ENCODE measurements at places on chromosomes 6 and 20.

DNA sequence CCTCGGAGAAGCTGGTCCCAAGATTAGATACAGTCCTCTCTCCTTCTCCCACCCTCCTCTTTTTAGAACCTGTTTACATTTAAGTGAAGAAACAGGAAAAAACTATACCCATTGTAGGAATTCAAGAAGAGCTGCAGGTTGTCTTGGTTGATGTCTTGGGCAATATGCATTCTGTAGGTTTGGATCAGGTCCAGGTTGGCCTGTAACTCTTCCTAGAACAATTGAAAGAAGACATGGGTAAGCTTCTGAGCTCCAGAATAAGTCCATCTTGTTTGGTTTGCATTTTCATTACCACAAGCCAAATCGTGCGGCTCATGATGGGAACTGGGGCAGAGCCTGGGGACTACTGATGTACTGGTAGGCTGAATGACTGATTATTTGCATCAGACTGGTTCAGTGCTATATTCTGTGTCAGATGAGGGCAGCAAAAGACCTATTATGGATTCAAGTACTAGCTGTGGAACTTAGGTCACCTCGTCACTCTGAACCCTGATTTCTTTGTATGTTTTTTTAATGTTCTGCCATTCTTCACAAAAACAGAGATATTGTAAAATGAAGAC, 20.3 kb upstream of the SLA2 start:
- no peak for DNase-seq

- no peak for DNase-seq
Measured at GRCh38 chr6:31617010-31617409, 2.0 kb downstream of the AIF1 start.

DNA sequence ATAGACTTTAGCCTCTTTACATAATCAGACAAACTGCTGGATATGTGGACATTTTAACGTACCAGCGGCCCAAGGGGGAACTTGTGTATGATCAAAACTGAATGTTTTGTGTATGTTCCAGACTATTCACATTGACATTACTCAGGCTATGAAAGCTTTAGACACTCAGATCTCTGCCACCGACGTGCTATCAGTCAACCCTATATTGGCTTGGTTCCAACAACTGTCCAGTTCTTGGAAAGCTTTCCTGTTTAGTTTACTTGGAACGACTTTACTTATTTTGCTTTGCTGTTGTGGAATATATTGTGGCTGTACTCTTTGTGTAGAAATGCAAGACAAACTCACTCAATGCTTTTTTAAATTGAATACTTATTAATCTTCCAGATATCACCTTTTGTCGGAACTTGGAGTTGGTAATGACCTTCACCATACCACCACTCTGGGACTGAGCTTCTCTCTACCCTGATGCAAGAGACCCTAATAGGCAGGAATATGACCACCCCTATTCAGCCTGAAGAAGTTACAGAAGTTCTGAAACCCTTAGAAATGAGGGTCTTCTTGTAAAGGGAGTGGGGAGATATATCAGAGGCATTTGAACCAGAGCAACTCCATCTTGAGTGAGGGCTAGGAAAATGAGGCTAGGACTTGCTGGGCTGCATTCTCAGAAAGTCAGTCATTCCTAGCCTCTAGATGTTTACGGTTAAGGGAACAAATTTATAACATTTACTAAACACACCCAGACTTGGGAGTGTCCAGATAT, 49.0 kb upstream of the PAX1 start:
- no peak for DNase-seq

DNA sequence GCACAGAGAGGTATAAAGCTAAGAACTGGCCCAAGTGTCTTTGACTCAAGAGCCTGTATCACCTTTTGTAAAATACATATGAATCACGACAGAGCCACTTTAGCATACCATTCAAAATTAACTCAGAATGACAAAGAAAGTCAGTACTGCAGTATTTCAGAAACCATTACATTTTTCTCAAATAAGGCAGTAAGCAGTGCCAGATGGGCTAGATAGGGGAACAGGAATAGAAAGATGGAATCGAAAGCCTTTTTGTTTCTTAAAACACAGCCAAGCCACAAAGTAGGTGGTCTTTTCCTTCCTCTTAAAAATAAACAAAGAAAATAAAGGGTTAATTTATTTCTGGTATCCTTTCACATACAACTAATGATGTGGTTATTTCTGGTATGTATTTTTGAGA, 10.3 kb downstream of the CLDN20 start:
- DNase-seq: no peak

DNA sequence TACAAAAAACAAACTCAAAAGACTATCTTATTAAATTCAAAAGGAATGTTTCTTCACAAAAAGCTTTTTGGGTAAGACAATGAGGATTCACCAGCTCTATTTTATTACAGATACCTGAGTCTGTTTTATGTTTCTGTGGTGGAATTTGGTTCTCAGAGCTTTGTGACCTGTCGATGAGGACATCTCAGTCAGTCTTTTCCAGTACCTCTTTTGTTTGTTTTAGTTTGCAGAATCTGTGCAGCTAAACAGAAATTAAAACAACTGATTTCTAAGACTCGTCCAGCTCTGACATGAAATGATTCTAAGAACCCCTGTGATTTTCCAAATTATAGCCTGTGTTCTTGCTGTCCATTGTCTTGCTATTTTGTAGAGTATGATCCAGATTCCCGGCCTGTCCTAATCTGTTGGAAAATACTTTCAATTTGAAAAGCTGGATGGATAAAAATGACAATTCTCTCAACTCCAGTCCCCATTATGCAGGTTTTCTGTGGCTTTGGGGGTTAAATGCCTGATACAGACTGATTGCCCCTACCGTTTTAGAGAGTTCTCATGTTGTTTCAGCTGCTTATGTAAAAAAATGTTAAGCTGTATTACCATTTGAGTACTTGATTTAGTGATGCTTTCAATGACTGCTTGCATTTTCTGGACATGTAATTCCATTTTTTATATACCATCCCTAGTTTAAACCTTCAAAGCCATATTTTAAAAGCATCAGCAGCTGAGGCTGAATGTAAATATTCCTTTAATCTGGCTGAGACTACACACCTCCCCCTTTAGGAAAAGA, 94.2 kb upstream of the TAB2 start:
- DNase-seq: no peak

DNA sequence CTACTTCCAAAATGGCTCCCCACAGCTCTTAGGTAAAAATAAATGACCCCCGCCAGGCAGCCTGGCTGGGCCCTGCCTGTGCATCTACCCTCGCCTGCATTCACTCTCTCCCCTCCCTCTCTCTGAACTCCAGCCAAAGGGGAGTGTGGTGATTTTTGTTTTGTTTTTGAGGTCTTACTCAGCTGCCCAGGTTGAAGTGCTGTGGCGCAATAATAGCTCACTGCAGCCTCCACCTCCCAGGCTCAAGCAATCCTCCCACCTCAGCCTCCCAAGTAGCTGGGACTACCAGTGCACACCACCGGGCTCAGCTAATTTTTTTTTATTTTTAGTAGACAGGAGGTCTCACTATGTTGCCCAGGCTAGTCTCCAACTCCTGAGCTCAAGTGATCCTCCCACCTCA, 15.8 kb downstream of the NFATC2 start:
- no peak for DNase-seq

- DNase-seq: no peak
Measured at GRCh38 chr20:47552996-47553395, 51.3 kb downstream of the NCOA3 start.

DNA sequence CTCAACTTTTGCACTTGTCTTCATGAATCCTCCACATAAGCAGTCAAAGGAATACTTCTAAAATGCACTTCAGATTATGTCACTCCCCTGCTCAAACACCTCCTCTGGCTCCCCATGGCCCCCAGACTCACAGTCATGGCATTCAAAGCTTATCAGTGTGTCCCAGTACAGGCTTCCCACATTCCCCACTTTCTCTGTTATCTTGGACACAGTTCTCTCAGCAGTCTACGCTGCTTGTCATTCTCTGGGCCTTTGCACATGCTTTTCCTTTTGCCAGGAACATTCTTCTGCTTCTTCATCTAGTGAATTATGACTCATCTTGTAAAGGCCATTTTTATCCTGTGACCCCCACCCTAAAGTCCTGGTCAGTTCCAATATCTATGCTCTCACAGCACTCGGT, 31.8 kb downstream of the SLC13A3 start:
- DNase-seq: no peak

- DNase-seq: no peak
Measured at GRCh38 chr20:25220810-25221591, 25.5 kb downstream of the ENTPD6 start.

DNA sequence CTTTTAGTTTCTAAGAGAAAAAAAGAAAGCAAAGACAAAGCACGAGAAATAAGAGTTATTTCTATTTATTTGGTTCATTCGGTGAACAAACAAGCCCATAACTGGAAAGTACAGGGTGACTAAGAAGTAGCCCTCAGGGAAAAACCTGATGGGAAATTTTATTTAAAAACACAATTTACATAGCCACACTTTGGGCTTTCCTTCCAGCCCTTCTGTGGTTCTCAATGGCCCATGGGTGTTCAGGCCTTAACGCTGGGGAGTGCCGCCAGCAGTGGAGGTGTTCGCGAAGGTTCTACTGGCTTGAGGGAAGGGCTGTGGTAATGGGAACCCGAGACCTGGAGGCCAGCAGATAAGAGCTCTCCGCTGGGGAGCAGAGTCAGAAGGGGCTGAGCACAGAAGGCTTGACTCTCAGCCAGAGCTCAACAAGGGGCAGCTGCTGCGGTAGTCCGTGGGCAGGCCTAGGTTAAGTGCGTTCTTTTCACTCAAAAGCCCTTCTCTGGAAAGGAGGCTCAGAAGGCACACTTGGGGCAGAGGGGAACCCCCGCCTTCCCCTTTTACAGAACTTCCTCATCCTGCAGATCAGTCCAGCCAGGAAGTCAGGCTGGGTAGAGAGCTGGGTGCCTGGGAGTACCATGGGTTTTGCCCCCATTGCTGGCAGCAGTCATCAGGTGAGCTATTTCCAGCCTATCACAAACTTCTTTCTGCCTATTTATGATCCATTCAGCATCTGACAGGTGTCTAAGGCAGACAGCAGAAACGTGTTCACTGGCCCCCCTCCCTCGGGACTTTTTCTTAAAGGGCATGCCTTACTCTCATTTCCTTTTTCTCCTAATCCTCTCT, 8.8 kb upstream of the CD83 start:
- DNase-seq: no peak

DNA sequence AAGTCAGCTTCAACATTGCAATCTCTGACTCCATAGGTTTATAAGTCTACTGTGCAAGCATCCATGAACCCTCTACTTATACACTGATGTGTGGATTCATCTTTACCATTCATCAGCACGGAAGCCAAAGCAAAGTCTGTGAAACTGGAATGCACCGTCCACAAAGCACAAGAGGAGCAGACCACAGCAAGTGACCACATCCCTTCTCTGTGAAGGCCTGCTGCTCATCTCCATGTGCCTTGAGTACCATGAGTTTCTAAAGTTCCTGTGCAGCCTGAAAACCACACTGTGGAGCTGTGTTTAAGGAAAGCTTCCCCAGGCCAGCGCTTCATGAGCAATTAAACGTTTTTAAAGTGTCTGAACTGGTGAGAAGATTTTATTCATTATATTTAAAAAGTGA, 20.0 kb downstream of the GABRR1 start:
- no peak for DNase-seq
